Activated CD8-positive, alpha-beta T cell treated with anti-CD3 and anti-CD28 coated beads, Interleukin-2, amount 10 ng/mL, durations not matched to agents 7 days and 5 days (primary cell): ENCODE measurements at places on chromosomes 3 and 15.
A peak's percentile ranks its signal among the peaks of the same experiment; 100 is the strongest.

- DNase-seq = no peak
Observed at GRCh38 chr3:54324103-54324502, 201.8 kb downstream of the CACNA2D3 start.

DNA sequence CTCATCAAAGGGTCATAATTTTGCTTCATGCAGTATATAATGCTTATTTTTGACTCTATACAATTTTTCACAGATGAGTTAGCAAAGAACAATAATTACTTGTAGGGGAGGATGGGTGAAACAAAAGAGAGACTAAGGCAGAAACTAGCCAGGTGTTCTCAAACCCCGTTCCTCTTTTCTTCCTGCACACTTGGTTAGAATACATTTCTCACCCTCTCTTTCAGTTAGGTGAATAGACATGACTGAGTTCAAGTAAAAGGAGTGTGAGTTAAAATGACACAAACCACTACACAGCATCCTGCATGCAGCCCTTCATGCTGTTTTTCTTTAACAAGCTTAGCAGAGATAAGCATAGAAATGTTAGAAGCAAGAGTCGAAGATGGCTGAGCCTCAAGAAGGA, 922.2 kb downstream of the TBL1XR1 start:
- DNase-seq = no peak

DNA sequence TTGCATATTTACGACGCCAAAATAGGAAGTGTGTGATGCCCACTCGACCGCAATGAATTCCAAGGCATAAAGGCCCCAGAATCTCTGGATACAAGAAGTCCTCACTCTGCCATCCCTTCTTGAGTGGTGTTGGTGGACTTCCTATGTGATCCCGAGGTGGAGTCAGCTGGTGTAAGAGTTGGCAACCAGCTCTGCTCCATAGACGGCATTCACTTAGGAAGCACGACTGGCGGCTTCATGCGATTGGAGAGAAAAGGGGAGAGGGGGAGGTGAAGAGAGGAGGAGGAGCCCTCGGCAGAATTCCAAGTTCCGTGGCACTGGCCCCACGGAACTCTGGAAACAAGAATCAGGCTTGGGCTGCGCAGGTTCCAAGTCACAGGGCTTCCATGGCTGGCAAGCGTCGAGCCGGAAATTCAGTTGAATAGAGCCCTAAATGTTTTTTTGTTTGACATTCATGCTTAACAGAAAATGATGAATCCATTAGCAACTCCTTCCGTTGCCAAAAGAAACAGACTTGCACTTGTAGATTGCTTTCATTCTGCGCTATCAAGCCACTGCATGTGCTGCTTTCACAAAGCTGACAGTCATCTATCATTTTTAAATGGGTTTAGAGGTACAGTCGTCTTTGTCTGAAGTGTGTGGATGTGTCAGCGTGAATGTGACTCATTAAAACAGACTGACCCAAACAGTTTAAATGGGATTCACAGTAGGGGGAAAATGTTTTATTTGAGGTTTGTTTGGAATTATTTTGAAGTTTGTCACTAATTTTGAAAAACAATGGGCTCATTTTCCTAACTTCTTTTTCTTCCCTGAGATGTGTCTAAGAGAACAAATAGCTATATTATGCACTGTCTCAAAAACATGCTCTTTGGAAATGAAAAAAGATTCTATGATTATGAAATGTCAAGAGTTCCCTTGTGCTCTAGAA, 428.3 kb upstream of the ATP11B start:
- DNase-seq = no peak

DNA sequence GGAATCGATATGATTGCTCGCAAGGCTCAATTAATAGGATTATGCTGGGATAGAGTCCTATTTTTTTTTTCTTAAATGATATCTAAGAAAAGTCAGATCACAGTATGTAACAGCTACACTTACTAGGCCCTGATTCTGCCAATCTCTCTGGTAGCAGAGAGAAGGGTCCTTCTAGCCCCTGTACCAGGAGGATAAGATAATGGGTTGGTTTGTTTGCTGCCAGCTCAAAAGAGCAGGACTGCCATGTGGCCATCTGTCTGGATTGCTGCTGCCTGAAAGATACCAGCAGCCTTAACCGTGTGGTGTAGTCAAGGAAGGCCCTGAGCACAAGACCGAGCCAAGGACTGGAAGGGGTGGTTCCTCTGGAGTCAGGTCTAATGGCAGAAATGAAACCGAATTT, 236.4 kb downstream of the KLF13 start:
- DNase-seq = no peak

DNA sequence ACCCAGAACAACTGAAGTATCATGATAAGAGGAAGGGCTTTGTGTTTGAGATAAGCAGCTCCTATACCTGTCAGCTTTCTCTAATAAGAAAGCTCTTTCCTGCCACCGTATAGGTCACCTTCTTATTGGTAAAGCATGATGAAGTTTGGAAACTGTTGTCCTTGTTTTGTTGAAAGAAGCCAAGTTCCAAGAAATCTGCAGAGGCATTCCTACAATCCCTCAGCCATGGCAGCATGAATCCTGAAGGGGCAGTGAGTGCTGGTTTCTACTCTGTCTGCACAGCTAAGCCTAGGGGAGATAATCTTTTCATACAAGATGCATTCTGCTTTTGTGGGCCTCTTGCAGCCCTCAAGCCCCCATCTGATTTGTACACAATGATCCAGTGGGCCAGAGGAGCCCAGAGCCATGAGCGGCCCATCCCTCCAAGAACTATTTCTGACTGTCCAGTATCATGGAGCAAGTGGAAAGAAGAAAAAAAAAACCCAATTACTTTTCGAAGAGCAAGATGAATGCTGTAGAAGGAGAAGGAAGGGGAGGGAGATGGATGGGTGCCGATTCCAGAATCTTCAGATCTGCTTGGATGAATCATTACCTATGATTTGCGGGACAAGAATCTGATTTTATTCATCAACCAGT, 1.9 kb upstream of the THBS1 start:
- no peak for DNase-seq

DNA sequence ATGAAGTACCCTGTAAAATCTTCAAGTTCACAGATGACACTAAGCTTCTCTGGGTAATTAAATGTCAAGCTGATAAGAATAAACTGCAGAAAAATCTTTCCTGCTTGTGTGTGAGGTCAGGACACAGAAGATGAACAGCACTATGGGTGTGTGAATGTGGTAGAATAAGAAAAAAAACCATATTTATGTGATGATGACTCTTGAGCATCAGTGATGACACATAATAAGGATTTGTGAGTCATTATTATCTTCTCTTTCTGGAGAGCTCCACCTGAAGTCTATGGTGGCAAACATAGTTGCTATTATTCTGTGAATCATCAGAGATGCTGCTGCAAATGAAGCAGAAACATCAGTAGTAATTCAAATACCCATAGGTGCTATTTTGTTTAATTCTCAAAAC, 422.4 kb downstream of the DIPK2A start:
- DNase-seq = no peak

- no peak for DNase-seq
Observed at GRCh38 chr3:186073641-186074040, 35.2 kb downstream of the ETV5 start.

- DNase-seq = peak; percentile 97
Observed at GRCh38 chr15:72231066-72231832, at the start of gene PKM. TSS of gene PKM (minus strand) at chr15:72231190. CDS start at chr15:72219097, 12,093 bp downstream.

DNA sequence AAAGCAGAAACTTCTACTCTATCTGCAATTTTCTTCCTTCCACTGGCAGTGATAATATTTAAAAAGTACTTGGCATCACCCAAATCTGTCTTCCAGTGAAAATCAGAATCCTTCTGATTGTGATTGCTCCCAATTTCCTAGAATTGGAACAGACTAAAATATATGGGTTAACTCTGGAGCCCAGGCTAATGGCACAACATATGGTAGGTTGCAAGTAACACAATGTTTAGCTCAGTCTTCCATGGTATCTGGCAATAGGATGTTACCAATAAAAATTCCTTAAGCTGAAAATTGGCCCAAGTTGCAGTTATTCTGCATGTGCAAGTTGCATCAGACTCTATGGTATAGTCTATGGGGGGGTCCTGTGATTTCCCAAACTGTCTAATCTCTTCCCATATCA, 273.5 kb upstream of the ADAMTS9 start:
- no peak for DNase-seq

DNA sequence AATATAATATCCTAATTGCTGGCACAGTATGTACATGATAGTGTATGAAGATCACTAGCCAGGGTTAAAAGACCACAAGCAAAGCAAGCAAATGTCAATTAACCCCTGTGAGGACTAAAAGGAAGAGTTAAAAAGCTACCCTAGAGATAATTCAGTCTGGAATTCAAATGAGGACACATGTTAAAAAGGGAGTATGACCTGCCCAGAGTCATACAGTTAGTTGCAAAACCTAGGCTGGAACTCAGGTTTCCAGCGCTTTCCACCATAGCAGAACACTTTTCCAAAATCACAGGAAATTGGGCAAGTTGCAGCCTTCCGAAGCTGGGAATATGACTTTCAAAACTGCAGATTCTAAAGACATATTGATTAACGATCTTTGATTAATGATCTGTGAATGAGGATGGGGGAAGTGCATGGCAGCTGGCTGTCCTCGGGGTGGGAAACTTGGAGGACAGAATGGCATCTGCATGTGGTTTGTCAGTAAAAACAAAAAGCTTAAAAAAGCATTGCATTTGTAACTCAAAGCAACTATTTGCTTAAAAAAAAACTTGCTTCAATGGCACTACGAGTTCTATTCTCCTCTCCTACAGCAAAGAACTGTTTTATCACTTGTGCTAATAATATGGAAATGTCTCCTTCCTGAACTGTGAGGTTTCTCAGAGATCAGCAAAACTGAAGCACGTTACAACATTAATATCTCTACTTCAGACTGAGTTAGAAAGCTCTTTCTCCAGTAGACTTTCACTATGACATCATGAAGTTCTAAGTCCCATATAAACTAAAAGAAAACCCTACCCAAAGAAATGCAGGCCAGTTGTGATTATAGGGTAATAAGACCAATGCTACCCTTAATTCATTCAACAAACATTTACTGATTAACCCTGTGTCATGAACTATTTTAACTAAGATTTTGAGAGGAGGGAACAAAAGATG, 46.2 kb downstream of the IGSF11 start:
- no peak for DNase-seq

GRCh38 chr3:83189634-83190033, 1428.2 kb upstream of the GBE1 start:
- DNase-seq = no peak

DNA sequence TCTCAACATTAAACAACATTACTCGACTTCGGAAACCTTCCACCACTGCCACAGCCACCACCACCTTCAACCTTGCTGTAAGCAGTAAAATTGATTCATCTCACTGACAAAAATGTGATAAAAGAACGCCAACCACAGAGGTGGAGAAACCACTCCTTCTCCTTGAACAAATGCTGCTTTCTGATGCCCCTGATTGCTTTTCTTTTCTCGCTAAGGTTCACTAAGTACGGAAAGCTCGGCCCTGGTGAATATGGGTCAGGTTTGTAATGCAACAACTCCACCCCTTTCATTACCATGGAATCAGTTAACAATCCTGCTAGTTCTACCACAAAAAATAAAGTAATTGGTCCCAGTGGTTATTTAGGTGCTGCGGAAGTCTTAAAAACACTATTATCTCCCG, 44.9 kb downstream of the MEIS2 start:
- DNase-seq = no peak

DNA sequence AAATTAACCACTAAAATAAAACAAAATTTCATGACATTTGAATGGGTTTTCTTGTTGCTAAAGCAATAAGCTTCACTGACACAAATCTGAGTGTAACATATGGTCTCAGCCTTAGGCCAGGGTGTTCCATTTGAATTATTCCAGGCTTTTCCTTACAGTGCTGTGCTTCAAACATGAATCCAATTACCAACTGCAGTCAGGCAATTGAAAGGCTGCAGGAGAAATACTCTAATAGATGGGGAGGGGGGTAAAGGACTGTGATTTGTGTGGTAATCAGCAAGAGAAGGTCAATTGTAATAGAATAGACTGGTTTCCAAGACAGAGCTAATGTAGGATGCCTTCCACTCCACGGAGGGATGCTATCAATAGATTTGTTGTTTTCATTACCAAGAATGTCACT, 466.7 kb downstream of the C3orf38 start:
- DNase-seq = no peak

DNA sequence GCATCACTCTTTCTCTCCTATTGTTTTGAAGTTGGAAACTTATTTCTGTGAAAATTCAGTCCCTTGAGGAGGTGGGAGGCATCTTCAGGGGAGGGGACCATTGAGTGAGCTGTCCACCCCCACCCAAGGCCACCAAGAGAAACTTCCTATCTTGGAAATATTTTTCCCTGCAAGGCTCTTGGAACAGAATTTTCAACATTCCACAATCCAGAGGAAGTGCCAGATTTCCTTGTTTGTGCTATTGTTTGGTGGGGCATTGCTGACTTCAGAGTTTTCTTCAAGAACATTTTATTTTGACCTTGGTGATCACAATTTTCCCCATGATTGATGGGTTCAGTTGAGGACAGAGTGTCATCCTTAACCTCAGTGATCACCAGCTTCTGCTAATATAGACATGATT, 12.0 kb downstream of the DNASE1L3 start:
- no peak for DNase-seq

DNA sequence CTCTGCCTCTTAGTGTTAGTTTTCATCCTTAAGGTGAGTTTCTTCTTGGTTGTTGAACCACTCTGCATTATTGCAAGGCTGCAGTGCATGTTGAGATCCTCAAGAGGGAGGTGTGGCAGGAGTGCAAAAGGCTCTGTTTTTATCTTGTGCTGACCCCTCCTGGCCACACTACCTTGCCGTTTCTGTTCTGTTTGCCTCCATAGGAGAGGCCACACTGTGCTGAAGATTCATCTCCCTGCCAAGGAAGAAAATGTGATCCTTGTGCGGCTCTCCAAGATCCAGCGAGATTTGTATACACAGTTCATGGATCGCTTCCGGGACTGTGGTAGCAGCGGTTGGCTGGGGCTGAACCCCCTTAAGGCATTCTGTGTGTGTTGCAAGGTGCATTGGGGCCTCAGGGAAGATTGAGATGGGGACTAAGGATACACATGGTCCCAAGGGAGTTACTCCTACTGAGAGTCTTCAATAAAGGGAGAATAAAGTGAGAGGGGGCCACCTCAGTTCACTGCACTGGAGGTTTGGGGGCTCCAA, 33.0 kb upstream of the TEX264 start:
- peak; percentile 69 for DNase-seq

DNA sequence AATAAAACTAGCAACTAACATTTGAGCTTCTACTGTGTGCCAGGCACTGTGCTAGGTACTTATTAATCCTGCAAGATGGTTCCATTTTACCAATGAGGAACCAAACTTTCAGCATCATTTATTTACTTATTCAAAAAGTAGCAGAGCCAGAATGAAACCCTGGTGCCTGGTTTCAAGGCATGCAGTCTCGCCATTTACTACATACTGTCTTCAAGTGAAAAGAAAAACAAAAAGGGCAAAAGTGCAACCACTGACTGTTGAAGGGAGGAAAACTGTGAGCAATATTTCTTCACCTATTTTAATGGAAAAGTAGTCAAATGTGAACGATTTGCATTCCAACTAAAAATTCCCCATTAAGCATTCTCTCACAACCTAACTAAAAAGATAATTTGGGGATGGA, 8.7 kb downstream of the DCUN1D1 start:
- no peak for DNase-seq

DNA sequence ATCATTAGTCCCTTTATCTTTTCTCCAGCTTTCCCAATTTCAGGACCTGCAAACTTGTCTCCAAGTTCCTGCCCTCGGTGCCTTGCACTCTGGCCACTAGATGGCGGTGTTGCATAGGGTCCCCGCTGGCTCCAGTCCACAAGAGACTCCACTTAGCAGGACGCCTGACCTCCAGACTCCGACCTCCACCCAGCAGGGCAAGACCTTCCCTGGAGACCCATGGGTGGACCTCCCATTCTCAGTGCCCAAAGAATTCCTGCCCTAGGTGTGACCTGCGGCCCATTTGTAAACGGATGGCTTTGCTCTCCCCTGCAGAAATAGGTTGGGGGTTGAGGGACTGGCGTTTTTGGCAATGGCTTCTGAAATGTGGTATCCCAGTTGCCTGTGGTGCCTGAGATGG, 82.6 kb downstream of the LSM3 start:
- peak; percentile 79 for DNase-seq
